ENCODE measurements at places on chromosomes 3 and 15.

GRCh38 chr15:82999905-83000671, 11.4 kb downstream of the C15orf40 start:
- no peaks in the 10 kb centered on the region for H3K27me3 ChIP-seq
- H3K27ac ChIP-seq = no peak overlapping the region
- no peak overlapping the region for H3K4me3 ChIP-seq
- no peaks in the 10 kb centered on the region for H3K36me3 ChIP-seq
- peaks cover 5% of the 10 kb centered on the region for H3K4me1 ChIP-seq
- peak; percentile 33 for DNase-seq

GRCh38 chr15:83436513-83437158, 10.5 kb upstream of the SH3GL3 start:
- DNase-seq = no peak
- no peaks in the 10 kb centered on the region for H3K36me3 ChIP-seq
- H3K27ac ChIP-seq = no peak overlapping the region
- no peak overlapping the region for H3K4me3 ChIP-seq

- H3K4me1 ChIP-seq = peaks cover 10% of the 10 kb centered on the region
- no peak overlapping the region for H3K27ac ChIP-seq
- DNase-seq = no peak
Observed at GRCh38 chr3:120100711-120101110, 6.5 kb upstream of the GSK3B start.

DNA sequence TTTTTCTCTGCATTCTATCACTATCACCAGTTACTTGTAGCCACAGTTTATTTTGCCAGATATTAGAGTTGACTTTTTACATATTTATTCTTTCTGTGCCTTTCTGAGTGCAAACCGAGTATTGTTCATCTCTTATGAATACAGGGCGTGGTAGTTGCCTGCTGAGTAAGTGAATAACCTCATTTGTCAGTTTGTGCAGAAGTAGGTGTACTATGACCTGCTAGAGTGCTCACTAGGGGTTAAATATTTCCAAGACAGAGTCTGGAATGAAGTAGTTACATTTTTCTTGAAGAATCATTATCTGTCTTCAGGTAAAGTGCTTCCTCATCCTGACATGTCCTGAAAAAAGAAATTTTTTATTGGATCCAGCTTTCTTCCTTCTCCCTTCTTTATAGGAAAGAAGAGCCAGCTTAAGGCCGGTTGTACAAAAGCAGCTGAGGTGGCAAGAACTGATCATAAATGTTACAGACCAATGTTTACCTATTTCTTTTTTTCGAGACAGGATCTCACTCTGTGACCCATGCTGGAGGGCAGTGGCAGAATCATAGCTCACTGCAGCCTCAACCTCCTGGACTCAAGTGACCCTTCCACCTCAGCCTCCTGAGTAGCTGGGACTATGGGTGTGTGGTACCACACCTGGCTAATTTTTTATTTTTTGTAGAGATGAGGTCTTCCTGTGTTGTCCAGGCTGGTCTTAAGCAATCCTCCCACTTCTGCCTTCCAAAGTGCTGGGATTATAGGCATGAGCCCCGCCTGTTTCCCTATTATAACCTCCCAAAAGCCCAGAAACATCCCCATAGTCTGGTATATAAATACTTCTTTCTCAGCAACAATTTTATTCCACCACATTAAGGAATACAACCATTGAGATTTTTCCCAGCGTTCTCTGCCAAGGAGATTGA, 182.5 kb downstream of the TPRG1 start:
- DNase-seq = no peak
- H3K27ac ChIP-seq = no peak overlapping the region
- peaks cover 6% of the 10 kb centered on the region for H3K4me1 ChIP-seq
- H3K36me3 ChIP-seq = no peaks in the 10 kb centered on the region

- no peak overlapping the region for H3K27ac ChIP-seq
- no peaks in the 10 kb centered on the region for H3K36me3 ChIP-seq
Observed at GRCh38 chr3:124410471-124410870, 319.8 kb upstream of the UMPS start.

DNA sequence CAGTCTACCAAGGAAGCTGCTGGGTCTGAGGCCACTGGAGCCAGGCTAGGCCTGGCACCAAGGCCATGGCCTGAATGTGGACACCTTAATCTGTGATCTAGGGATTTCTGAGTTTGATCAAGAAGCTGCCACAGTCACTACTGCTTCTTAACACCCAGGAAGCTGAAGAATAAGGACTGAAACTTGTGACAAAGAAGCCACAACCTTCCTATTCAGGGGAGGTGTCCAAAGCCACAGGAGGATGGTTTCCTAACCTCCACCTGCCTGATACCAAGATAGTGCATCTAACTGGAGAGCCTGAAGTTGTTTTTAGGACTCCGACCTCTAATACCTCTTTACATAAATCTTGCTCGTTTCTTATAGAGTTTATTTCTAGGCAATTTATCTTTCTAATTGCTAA, 5.5 kb upstream of the ANO10 start:
- H3K4me3 ChIP-seq = no peak overlapping the region
- no peak for DNase-seq
- H3K36me3 ChIP-seq = no peaks in the 10 kb centered on the region
- no peak overlapping the region for H3K27ac ChIP-seq

DNA sequence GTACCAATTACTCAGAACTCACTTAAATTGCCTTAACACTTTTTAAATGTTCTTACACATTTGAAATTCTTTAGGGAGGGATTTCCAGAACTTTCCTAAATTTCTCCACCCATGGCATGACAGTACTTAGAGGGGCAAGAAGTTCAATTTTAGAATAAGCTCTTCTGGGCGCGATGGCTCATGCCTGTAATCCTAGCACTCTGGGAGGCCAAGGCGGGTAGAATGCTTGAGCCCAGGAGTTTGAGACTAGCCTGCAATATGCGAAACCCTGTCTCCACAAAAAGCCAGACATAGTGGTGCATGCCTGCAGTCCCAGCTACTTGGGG, 10.6 kb downstream of the FAM131A start:
- peaks cover 12% of the 10 kb centered on the region for H3K4me1 ChIP-seq
- DNase-seq = peak; percentile 27
- no peak overlapping the region for H3K4me3 ChIP-seq
- no peaks in the 10 kb centered on the region for H3K27me3 ChIP-seq

DNA sequence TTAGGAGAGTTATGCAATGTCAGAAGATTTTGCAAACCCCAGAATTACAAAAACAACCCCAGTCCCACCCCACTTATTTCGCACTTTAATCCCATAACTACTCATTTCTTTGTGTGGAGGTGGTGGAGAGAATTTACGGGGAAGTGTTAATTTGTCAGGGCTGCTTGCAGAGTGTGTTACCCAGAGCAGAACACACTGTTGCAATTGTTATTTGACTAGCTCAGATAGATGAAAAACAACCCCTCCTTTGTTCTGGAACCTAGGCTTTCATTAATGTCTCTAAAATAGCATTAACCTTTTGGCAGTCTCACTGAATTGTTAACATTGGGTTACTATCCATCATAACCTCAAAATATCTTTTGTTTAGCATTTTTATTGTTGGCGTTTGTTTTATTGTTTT, 55.8 kb upstream of the MINAR1 start:
- H3K36me3 ChIP-seq = no peaks in the 10 kb centered on the region
- no peaks in the 10 kb centered on the region for H3K27me3 ChIP-seq
- H3K4me1 ChIP-seq = peaks cover 3% of the 10 kb centered on the region

DNA sequence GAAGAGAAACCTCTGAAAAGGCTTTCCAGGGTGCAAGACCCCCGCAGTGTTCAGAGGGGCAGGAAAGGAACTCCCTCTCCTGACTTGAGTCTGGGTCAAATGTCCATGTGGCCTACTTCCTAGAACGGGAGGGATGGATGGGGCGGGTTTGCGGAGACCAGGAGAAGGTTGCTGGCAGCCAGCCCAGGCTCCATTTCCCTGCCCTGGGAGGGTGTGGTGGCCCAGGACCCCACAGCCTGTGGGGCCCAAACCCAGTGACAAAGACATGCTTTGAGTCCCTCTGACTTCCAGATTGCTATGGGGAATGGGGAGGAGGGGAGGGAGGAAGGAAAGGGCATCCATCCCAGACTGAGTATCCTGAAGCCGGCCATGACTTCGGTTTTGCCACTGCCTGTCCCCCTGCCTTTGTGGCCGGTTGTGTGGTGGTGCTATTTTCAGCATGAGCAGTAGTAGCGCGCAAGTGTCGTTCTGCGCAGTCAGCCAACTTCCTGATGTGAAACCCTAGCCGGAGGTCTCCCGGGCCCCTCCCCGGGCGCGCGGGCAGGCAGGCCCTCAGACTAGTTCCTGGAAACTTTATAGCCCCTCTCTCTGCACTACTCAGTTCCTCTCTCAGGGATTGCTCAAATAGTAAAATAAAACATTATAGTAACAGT, 24.4 kb downstream of the MAGEF1 start:
- peaks cover 7% of the 10 kb centered on the region for H3K4me1 ChIP-seq
- H3K27me3 ChIP-seq = no peaks in the 10 kb centered on the region
- no peak for DNase-seq

All from thyroid gland (tissue), 4 donors.